Endodermal cell (in vitro differentiated cells): ENCODE measurements at places on chromosomes 3 and 15. TPM values are rescaled to one million over a fixed set of nuclear protein-coding genes. Genes with fewer than 3 reads are reported as not detected.

DNA sequence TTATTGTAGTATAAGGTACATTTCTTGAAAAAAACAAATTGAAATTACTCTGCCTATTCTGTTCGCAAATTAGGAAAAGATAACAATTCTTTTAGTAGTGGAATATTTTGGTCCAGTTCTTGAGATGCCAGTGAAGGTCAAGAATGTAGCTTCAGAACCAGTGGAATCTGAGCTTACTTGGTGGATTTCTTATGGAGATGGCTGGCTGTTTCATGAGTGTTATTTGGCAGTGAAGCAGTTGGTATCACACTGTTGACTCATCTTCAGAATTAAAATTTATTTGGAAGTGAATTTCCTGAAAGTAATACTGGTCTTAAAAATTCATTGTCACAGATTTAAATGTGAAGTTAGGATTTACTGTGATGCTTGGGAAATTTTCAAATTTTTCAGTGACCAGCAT is 19.1 kb downstream of the RNF13 start:
- no peak for DNase-seq

DNA sequence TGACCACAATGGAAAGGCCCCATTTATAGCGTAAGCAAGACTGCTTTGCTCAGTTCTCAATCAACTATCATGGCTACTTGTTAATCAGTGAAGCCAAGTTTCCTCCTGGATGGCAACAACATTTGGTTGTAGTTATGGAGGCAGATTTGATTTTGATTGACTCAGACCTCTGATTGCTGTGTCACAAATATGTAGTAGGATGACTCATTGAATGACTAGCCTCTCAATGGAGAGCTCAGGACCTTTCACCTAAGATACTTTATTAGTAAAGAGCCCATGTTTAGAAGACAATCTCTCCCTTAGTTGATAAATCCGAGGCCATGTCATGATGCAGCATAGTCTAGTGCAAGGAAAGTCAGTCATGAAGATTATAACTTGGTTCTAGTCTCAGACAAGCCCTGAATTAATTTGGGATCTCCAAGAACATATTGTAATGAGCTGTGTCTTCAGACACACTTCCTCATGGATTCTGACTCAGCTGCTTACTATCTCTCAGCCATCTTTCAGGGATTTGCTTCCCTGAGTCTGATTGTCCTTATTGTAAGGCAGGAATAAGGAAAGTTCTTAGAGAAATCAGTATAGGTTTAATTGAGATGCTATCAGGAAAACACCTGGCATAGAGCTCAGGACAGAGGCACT is 397.4 kb upstream of the TMCO5A start:
- DNase-seq: no peak

DNA sequence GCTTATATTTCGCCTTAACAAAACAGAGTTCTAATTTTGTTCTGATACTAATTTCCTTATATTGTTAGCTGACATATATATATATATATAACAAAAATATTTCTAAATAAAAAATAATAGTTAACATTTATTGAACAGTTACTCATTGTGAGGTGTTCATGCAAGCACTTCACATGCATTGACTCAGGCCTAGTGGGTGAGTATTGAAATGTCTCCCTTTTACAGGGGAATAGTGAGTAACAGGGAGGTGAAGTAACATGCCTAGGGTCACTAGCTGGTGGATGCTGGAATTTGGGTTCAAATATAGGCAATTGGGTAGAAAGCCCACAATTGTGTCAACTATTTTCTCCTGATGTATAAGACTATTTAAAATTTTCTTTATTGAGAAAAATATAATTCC is 102.6 kb upstream of the ZPLD1 start:
- DNase-seq: no peak

Gene SPATA12
- total RNA-seq: 0.18 TPM in 1 of 2 replicates, not detected in the other

Gene SLC30A4
- total RNA-seq: 1.2 to 1.9 TPM (median 1.2 TPM) in 3 replicates

DNA sequence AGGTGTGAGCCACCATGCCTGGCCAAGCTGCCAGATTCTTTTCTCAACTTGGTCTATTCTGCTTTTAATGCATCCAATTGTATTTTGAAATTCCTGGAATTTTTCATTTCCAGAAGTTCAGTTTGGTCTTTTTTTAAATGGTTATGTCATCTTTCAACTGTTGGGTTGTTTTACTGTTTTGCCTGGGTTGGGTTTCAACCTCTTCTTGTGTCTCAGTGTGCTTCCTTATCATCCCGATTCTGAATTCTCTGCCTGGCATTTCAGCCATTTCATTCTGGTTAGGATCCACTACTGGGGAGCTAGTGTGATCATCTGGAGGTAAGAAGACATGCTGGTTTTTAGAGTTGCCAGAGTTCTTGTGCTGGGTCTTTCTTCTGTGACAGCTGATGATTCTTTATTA is 61.5 kb downstream of the LRRC49 start:
- no peak for DNase-seq
